Kidney capillary endothelial cell (primary cell): ENCODE measurements at places on chromosomes 4 and X.
A peak's percentile ranks its signal among the peaks of the same experiment; 100 is the strongest.

DNA sequence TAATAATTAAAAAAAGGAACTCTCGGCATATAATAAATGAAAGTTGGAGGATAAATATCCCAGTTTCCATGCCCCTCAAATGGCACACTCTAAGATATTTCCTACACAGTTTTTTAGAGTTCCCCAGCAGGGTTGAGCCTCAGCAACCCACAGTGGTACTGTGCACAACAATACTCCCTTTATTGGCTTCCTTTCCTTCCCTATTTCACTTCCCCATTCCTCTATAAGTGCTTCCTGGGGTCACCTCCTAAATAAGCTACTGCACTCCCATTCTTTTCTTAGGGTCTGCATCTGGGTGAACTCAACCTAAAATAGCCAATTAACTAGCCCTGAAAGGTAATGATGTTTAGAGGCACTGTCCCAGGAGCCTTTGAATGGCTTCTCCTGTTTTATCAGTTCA is 76.4 kb upstream of the NHS start:
- DNase-seq, result no peak

GRCh38 chr4:31041385-31041784 is 321.2 kb downstream of the PCDH7 start:
- DNase-seq, result no peak

- no peak for DNase-seq
These were observed 139.9 kb downstream of the TMEM144 start for GRCh38 chr4:158350161-158350560.

DNA sequence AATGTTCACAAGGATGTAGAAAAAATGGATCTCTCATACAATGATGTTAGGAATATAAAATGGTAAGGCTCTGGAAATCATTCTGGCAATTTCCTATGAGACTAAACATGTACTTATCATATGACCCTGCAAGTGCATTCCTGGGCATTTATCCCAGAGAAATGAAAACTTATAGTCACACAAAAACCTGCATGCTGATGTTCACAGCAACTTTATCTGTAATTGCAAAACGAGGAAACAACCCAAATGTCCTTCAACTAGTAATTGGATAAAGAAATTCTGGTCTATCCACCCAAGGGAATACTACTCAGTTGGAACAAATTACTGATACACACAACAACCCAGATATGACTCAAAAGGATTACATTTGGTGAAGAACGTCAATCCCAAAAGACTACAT is 14.5 kb downstream of the ZCCHC18 start:
- DNase-seq, result no peak

- peak; percentile 30 for DNase-seq
These were observed 99.3 kb upstream of the ARMCX2 start for GRCh38 chrX:101759000-101759399.

DNA sequence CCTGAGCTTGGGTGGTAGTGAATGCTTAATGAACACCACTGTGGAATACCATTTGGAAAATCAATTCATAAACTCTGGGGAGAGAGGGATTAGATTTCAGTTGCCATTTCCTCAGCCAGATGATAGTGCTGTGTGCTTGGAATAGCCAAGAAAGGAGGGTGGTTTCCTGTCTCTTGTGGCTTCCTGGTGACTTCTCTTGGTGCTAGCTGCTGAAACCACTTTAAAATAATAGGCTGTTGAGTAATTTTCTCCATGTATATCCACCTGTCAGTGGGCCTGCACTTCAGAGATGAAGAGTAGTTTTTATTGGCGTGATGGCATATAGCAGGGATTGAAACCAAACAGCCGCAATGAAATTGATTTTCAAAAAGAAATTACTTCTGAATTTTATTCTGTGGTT is 11.8 kb downstream of the EDA start:
- no peak for DNase-seq

- no peak for DNase-seq
These were observed 324.2 kb downstream of the MAPK10 start for GRCh38 chr4:86035688-86036087.

- no peak for DNase-seq
These were observed 77.0 kb downstream of the ATP8A1 start for GRCh38 chr4:42579903-42580302.
